ENCODE measurements at places on chromosomes 3 and 15. TPM values are rescaled to one million over a fixed set of nuclear protein-coding genes. Genes with fewer than 3 reads are reported as not detected.

Gene BNC1
- total RNA-seq = not detected

Gene SLC22A13
- not detected for total RNA-seq

Gene NBEAL2
- total RNA-seq = 62.7 TPM

Gene CCDC191
- total RNA-seq = 4.3 TPM
